ENCODE measurements at places on chromosomes 12 and 14.

DNA sequence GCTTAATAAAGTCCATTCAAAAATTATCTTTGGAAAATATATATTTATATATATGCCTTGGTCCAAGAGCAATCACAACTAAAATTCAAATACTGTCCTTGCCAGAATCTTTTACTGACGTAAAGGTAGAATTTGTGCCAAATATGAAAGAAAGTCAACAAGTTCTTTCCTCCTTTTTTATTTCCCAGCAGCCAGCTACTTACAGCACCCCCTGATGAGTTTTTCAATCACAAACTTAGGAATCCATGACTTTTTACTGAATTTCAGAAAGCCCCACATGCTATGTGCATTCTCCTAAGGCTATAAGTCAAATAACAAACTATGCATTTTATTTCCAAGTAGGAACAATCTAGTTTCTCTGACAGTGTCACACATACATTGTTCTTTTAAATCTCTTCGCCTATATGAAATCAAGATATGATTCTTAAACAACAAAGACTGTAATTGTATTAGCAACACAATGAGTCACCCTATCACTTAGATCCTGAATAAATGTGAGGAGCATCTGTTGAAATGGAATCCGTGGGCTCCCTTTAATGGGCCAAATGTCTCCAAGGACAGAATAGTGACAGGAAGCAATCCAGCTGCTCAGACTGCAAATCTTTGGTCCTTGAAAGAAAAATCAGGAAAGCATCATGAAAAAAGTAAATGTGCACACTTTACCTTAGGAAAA lies 271.4 kb downstream of the DUSP6 start:
- DNase-seq = no peak

GRCh38 chr14:94051115-94051514 lies 25.0 kb downstream of the OTUB2 start:
- no peak for DNase-seq

- DNase-seq = no peak
These were observed 135.9 kb upstream of the NTF3 start for GRCh38 chr12:5295996-5296395.

DNA sequence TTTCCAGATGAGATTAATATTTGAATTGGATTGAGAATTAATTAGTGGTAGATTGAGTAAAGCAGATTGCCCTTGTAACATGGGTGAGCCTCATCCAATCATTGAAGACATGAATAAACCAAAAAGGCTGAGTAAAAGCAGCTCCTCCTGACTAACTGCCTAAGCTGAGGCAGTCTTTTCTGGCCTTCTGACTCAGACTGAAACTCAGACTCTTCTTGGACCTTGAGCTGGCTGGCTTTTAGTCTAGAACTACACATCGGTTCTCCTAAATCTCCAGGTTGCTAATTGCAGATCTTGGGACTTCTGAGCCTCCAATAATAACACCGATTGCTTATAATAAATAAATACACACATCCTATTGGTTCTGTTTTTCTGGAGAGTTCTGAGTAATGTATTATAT lies 24.0 kb downstream of the FKBP11 start:
- no peak for DNase-seq

GRCh38 chr12:119274636-119275065 lies 59.9 kb upstream of the CCDC60 start:
- no peak for DNase-seq
